ENCODE measurements at places on chromosomes 5 and 9.

DNA sequence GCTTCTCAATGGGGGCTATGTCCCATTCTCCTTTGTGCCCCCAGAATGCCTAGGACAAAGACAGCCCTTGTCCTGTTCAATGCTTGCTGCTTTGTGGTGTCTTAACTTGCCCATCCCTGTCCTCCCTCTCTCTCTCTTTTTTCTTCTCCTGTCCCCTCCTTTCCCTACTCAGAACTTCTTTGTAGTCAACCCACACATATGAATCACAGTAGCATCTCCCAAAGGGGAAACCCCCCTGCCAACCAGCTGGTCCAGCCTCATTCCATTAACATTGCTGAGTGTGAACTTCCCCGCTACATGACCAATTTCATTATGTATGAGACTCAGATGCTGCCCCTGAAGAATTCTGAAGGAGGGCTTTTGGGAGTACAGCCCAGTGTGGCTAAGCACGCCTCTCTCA is 408.3 kb downstream of the ENC1 start:
- DNase-seq, result peak; percentile 83

GRCh38 chr9:23586906-23587305 is 239.1 kb downstream of the ELAVL2 start:
- no peak for DNase-seq

- no peak for DNase-seq
Observed at GRCh38 chr9:136275655-136276429, 28.1 kb downstream of the CCDC187 start.

GRCh38 chr9:38178237-38178636 is 109.2 kb upstream of the SHB start:
- no peak for DNase-seq

GRCh38 chr5:142839711-142840346 is 69.7 kb downstream of the ARHGAP26 start:
- DNase-seq, result peak; percentile 62

DNA sequence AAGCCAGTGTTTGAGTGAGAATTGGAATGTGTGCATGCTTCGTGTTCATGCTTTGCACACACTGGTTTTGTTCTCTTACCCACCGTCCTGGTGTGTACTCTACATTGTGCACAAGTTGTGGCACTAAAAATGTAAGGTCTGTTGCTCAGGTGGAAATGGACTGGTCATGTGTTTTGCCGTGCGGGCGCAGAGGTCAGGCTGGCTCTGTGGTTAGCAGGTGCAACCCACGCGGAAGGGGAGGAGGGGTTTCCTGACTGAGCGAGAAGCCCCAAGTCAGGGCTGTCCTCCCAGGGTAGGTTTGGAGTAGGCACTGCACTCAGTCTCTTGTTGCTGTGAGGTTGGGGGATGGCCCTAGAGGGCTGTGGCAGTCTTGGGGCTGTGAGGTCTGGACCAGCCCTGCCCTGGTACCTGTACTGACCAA is 86.6 kb downstream of the EHMT1 start:
- no peak for DNase-seq

GRCh38 chr5:158992037-158992740 is 107.5 kb downstream of the EBF1 start:
- DNase-seq, result no peak

DNA sequence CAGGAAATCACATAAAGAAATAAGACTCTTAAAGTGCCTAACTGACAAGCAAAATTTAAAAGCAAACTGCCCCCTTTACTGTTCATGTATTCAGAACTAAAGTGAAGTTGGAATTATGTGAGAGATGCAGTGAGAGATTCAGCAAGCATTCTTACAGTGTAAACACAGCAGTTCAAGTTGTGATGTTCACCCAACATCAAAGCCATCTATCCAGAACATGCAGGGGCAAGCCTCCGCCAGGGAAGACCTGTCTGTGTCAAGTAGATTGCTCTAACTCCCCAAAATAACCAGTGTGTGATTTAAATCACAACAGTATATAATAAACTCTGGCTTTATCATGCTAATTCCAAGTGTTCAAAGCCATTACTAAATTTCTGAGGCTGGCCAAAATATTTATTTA is 233.3 kb downstream of the BNC2 start:
- DNase-seq, result no peak

DNA sequence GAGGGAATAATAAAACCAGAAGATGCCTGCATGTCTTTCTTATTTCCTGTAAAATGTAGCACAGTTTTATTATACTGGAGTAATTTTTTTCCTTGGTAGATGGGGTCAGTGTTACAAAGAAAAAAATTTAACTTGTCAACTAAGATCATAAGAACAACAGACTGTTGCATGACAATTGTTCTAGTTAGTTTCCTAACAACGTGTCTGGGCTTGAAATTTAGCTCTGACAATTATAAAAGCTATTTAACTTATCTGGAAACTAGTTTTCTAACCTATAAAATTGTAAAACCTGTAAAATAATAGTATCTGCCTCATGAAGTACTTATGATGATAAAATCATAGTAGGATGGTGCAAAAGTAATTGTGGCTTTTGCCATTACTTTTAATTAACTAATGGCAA is 4.9 kb downstream of the SHOC1 start:
- no peak for DNase-seq

GRCh38 chr9:20513126-20513913 is 109.0 kb downstream of the MLLT3 start:
- DNase-seq, result no peak

DNA sequence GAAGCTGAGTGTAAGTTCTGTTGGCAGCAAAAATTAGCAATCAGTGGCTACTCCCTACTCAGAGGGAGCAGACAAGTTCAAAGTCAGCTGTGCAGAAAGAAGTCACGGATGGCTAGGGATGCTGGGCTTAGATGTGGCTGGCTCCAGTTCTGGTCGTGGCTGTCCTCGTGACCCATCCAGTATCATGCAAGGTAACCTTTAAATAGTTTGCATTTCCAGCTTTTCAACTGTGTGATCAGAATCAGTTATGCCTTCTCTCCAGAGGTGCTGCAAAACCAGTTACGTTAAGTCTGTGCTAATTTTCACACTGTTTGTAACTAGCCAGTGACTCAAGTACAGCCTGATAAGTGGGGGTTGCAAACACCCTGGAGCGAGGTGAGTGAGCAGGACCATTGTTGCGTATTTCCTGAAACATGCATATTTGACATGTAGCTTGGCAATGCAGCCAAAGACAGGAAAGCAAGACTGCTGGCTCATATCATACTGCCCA is 302.4 kb downstream of the ATPSCKMT start:
- DNase-seq, result no peak

DNA sequence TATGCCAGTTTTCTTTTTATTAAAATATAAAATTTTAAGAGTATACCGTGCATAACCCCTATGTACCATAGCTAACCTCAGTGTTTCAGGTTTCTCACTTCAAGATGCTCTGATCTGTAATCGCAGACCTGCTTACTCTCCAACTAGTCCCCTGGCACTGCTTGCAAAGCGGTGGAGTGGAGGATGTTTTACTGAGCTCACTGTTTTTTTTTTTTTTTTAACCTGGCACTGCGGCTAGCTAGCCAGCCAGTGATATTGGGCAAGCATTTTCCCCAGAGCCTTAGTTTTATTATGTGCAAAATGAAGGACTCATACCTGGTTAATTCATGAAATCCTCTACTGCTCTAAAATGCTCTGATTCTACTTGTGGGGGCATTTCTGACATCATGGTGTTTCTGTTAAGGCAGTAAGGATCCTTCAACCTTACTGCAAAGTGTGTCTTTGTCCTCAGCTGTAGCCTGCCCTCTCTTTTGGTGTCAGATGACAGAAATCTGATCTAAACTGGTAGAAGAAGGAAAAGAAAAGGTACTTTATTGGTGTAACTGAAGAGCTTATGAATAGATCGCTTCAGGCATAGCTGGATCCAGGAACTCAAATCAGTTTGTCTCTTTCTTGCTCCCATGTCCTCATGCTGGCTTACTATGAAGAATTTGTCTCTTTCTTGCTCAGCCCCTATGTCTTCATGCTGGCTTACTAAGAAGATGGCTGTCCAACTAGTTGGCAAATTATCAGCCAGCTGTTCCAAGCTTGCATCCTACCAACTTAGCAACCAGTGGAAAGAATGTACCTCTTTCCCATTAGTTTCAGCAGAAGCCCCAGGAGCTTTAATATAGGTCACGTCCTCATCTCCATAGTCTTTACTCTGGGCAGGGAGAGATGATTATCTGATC is 59.8 kb downstream of the DOCK2 start:
- peak; percentile 18 for DNase-seq

DNA sequence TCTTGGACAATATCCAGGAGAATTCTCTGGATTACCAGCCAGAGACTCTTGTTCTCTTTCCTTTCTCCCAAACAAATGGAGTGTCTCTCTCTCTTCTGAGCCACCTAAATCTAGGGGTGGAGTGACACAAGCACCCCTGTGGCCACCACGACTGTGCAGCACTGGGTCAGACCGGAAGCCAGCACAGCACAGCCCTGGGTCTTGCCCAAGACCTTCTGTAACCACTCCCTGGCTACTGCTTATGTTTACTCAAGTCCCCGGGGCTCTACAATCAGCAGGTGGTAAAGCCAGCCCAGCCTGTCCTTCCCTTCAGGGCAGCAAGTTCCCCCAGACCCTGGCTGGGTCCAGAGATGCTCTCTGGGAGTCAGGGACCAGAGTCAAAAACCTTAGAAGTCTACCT is 110.0 kb upstream of the TUT7 start:
- no peak for DNase-seq

GRCh38 chr5:80125022-80125961 is 90.1 kb downstream of the THBS4 start:
- no peak for DNase-seq

- peak; percentile 61 for DNase-seq
Observed at GRCh38 chr9:104743376-104743985, 4.0 kb upstream of the NIPSNAP3A start.

DNA sequence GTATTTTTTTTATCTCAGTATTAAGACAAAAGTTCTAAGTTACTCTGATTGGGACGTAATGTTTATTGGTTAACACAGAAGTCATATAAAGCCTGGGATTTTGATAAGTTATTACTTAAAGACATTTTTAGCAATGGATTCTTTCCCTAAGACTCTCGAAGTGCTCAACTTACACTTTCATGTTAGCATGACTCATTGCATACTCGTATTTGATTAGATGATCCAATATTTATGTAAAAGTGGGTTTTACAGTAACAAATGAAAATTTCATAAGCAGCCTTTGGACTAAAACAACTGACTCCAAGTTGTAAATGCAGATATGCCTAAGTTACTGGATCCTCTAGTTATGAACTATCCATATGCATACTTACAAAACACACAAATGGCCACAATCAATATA is 567.7 kb upstream of the NUDT12 start:
- DNase-seq, result no peak

DNA sequence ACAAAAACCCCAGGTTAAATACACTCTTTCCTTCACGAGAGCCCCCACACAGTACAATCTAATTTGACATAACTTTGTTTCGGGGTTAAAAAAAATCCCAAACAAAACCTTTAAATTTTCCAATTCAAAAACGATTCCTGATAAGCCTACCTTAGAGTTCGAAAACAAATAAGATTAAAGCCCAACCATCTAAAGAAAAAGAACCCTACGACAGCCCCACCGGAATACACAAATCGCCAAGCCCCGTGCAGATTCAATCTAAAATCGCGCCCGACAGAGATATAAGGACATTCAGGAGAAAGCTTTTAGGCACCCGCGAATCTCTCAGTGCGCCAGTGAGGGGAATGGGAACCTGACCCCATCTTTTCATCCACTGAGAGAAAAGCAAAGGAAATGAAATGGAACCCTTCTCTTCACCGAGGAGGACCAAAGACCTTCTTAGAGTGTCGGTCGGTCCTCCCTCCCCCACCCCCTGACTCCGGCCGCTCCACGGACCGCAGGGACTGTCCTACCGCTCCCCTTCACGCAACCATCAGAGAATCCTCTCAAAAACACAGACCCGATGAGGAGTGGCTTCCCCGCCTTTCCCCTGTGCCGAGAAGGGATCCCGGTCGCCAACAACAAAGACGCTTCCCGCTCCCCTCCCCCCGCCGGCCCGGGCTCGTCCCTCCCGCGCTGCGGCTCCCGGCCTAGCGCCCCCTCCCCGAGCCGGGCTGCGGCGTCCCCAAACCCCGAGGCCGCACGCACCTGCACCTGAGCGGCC is 925 bp downstream of the ABHD17B start:
- peak; percentile 60 for DNase-seq

DNA sequence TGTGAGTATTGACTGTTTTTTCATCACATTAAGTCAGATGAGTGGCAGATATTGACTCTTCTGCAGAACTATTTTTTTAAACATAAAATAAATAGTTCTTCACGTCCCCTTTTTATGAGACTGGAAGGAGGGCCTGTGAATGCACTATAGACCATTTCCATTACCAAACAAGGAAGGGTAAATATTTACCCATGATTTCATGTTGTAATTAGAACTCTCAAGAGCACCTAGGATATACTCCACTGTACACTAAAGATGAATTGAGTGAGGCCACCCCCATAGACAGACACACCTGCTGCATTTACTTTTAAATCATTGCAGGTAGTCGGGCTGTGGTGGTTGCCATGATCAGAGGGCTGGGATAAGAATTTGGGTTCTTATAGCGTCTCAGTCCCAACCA is 22.6 kb downstream of the SLC36A1 start:
- DNase-seq, result no peak

Data from GM03348 (cell line).